ENCODE measurements at places on chromosomes 6 and 20. TPM values are rescaled to one million over a fixed set of nuclear protein-coding genes. Genes with fewer than 3 reads are reported as not detected.

GRCh38 chr6:71621918-71622519 is 264.3 kb upstream of the RIMS1 start:
- DNase-seq = no peak

DNA sequence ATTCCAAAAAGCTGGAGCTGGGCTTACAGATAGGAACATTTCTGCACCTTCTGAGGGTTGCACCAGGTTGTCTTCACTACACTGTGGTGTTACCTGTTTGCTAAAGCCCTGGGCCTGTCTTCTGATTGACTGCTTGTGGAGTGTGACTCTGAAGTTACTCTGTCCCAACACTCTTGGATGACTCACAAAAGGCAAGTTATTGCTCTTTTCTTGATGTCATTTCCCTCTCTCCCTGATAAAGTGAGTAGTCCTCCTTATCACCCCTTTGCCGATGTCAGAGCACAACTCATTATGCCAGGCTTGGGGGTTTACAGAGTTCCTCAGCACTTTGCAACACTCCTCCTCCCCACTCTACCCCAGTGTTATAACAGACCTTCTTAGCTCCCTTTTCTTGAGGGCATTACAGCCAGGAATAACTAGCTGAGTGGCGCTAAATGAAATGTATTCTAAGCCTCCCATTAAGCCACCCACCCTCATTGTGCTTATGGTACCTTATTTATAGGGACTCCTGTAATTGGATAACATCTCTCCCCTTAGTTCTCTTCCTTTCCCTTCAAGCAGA is 36.1 kb upstream of the NKX2-4 start:
- DNase-seq = peak; percentile 62

GRCh38 chr20:31712112-31712553 is 10.5 kb downstream of the BCL2L1 start:
- no peak for DNase-seq

- peak; percentile 82 for DNase-seq
Measured at GRCh38 chr20:34643928-34644327, 33.0 kb downstream of the PIGU start.

DNA sequence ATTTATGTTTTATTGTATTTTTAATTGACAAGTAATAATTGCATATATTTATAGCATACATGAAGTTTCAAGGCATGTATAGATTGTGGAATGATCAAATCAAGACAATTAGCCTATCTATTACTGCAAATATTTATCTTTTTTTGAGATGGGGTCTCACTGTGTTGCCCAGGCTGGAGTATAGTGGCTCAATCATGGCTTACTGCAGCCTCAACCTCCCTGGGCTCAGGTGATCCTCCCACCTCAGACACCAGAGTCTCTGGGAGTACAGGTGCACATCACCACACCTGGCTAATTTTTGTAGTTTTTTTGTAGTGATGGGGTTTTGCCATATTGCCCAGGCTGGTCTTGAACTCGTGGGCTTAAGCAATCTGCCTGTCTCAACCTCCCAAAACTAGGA is 16.2 kb upstream of the FUCA2 start:
- DNase-seq = no peak

The SMIM8 gene
- total RNA-seq = 8.7 TPM
